GM10248 (cell line): ENCODE measurements at places on chromosomes 12 and 14.

- DNase-seq = no peak
Observed at GRCh38 chr14:96304956-96305355, 48.9 kb downstream of the BDKRB1 start.

DNA sequence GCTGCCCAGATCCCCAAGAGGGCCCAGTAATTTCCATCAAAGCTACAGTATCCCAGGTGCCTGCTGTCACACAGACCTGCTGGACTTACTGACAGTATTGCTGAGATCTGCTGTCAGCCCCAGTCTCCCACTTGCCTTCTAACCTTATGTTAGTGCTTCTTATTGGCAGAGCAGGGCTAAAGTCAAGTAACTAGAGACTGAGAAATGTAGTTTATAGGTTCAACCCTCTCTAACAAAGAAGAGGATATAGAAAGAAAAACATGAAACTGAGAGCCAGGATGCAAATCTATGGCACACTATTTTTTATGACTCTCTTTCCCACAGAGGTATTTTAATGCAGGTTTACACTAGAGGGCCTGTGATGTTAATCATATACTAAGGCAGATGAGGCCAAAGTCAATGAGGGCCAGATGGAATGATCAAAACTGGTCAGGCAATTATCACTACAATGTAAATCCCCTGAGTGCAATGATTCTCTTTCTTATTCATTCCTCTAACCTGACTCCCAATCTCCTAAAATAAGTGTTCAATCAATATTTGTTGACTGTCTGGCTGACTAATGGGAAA, 781.9 kb downstream of the VRK1 start:
- DNase-seq = no peak

GRCh38 chr12:47038270-47038748, 41.1 kb upstream of the PCED1B start:
- DNase-seq = no peak

DNA sequence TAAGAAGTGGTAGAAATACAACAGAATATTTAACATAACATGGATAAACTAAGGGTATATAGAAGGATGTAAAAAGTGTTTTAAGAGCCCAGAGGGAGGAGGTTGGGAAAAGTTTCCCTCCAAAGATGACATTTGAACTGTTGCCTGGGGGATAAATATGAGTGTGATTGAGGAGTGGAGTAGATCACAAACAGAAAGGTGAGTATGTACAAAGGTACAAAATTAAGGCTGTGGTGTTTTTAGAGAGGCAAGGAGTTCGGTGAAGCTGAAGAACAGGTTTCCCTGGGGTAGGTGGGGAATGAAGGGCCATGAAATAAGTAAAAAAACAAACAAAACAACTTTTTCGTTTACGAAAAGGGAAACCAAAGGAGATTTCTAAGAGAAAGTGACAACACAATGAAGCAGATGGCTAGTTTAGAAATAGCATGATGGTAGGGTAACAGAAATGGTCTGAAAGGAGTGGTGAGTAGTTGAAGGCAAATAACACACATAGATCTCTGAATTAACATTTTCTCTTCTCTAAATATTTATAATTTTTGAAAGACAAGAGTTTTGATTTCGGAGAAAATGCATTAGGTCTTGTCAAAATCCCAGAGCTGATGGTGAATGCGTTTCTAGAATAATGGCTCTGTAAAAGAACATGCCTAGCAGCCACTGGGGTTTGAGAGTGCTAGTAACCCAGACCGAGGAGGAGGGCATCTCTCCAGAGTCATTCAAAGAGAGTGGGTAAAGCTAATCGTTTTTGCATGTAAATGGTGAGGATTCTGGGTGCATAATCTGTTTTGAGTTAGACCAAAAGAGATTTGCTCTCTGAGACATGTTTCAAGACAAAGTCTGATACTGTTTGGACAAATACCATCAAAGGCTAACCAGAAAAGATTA, 240.4 kb upstream of the DCN start:
- DNase-seq = no peak

DNA sequence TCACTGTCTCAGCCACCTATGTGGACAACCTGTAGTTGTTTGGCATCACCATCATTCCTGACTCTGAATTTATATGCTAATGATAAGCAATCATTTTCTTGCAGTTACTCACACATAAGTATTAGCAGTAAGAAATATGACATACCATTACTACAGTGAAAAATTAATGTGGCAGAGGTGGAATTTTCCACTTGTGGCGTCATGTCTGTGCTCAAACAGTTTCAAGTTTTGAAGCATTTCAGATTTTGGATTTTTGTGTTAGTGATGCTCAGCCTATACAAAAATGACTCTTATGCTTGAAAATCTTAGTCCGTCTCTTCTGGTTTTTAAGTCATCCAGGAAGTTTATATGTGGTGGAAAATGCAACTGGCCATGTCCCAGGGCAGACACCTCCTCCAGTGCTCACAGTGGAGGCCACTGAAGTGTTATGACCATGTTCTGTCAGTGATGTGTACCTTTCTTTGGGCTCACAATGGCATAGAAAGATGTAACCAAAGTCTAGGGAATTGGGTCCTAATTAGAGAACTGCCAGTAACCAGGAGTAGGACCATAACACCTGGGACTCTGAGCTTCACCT, 220.6 kb downstream of the SYT1 start:
- DNase-seq = no peak

GRCh38 chr12:51160814-51161459, 12.0 kb downstream of the TFCP2 start:
- DNase-seq = no peak

- no peak for DNase-seq
Observed at GRCh38 chr12:88876857-88877256, 296.6 kb upstream of the KITLG start.

DNA sequence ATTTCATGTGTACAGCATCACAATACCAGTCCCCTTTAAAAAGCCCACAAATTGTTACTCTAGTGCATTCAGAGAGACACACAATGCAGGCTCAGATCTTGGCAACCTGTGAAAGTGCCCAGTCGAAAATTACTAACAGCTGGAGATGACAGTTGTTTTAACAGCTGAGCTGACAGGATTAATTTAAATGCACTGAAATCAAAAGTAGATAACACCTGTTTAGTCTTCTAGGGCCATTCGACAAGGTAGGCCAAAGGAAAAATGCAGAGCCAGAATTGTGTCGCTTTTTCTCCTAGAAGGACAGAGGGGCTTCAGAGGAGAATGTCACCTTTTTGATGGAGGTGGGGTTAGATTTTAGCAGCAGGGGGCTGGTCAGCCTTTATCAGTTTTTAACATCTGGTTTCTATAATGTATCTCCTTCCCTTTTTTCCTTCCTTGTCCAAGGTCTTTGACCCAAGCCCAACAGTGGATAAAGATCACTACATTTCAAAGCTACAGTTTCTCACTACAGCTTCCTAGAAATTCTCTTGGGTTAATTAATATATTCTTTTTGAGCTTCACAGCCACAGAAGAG, 139.1 kb downstream of the SOX5 start:
- DNase-seq = no peak

DNA sequence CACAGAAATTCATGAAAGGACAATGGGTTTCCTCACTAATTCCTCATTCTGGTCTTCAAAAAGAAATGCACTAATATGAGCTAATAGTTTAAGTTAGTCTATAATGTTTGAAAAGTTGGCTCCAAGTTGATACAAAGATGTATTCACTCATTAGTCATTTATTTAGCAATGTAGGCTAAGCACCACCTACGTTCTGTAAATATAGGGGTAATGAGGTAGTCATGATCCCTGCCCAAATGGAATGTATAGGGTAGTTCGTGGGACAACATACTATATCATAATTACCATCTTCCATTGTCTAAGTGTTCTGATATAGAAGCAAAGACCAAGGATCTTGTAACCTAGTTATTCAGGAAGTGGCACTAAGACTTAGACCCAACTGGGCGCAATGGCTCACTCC, 86.5 kb downstream of the DIO2 start:
- DNase-seq = no peak

- DNase-seq = no peak
Observed at GRCh38 chr12:132505105-132505851, 15.3 kb downstream of the FBRSL1 start.

DNA sequence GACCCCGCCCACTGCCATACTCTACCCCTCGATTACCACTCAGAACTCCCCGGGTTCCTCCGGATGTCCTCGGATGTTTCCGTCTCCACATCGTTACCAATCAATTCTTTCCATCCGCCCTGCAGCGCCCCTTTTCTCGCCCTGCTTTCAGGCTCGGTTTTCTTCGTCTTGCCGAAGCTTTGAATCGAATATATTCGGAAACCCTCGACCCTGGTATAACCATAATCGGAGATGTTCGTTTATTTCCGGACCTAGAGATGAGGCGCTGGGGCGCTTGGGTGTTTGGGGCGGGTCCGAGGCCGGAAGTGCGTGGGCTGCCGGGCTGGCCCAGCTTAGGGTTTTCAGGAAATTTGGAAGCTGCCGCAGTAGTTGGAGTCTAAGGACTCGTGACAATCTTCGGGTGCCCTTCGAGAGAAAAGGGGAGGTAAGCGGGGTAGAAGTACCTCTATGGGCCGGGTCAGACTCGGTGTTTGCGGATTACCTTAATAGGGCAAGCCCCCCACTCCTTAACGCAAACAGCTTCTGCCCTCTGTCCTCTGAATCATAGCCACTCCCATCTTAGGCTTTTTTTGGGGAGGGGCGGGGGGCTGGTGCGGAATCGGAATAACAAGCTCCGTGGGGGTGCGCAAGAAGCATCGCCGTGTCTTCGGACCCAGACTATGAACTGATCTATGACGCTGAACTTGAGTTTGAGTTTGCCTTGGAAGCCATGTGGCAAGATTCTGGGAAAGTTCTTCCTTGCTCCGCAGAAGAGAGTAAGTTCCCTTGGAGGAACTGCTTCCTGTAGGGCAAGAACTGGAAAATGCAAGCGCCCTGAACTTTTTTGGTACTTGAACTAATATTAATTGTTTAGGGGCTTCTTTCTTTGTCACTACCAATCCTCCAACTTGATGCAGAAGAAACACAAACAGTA, at the start of gene C14orf119:
Gene C14orf119, plus strand, starts transcription at position 310 of the 913 bp plus-strand sequence. CDS start 2,154 bp downstream, outside the sequence.
- DNase-seq = peak; percentile 99

- no peak for DNase-seq
Observed at GRCh38 chr14:97798176-97798575, 1001.0 kb downstream of the VRK1 start.

DNA sequence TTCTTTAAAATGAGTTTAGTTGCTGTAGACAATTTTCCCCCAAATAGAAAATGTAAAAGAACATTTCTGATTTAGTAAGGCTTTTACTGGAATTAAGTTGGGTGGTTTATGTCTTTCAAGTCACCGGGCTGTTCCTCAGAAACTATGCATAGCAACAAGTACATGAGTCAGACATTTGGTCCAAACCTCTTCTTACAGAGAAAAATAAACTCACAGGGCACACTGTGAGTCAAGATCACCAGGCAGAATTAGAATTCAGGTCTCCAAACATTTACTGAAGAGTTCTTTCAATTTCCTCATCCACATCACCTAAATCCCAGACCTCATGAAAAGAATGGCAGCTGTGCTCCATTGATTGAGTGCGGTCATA, 476.1 kb upstream of the SOX5 start:
- DNase-seq = no peak

- DNase-seq = no peak
Observed at GRCh38 chr14:65552724-65553123, 140.2 kb downstream of the FUT8 start.

DNA sequence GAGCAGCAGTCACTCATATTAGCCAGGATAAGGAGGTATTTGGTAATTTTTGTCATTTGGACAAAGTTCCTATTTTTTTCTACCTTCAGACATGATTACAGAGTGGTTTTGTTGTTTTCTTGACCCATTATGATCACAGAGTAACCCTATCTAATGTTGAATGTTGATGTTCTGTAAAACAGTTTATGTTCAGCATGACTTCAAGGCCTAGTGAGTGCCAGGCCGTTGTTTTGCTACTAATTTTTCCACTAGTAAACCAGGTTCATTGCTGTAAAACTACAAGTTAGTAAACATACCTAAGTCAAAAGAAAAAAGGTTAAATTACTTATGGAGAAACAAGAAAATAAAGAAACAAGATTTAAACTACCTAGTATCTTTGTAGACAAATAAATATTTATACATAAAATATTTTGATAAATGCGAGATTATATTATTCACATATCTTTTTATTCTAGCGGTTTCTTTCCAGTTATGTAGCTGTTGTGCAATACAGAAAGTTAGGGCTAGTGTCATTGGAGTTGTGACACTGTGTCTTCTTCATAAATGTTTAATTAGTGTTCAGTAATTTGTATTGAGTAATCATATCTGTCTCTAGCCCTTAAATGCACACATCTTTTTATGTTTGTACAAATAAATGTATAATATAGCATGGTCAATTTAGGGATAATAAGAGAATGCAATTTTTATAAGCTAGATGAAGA, 16.5 kb downstream of the ETNK1 start:
- DNase-seq = no peak

DNA sequence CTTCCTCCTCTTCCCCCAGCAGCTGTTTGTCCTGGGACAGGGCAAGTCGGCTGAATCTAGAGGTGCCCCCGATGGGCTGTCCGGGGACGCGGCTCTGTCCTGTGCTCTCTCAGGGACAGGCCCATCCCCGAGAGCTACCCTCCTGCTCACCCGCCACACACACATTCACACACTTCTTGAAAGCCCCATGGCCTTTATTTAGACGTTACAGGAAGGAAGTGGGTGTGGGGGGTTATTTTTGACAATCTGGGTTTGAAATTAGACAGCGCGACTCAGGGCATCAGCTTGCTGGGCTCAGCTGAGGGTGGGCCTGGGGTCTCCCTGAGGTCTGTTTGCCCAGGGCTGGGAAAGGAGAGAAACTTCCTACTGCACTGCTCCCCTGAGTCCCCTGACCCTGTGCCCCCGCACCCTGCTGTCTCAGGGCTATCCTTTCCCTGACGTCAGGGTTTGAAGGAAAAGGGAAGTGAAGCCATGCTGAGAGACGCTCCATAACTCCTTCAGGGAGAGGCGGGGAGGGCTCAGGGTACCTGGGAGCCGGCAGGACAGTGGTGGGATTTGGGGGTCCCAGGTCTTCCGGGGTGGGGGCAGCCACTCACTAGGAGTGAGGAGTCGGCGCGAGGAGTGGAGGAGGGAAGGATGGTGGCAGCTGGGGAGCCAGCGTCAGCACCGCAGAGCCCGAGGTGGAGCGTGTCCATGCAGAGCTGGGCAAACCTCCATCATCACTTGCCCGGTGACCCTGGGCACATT, 8.1 kb downstream of the PTPN6 start:
- peak; percentile 78 for DNase-seq

GRCh38 chr12:31217356-31218130, 108.4 kb downstream of the SINHCAF start:
- no peak for DNase-seq

DNA sequence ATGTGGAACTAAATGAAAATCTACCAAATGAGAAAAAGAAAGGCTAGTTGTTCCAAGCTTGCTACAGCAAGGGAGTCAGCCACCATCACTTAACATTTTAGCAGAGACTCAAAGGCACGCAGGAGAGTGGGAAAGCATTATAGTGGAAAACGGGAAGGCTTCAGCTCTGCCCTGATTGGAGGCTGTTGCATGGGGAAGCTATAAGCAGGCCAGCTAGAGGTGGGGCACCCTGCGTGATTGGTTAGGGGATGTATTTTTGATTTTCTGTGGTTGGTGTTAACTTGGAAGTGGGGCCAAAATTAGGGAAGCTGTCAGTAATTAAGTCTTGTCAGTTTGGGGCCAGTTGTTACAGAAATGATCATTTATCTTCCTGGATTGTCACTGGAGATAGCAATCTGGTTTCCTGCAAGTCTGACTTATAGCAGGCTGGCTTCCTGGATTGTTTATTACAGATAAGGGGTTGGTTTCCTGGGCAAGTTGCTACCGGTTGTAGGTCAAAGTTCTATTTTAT, 93.9 kb downstream of the FAR2 start:
- DNase-seq = no peak

- DNase-seq = no peak
Observed at GRCh38 chr12:11805043-11805442, 155.6 kb downstream of the ETV6 start.
